SW 1271 (cell line): ENCODE measurements at places on chromosomes 5 and 9.
A peak's percentile ranks its signal among the peaks of the same experiment; 100 is the strongest.

DNA sequence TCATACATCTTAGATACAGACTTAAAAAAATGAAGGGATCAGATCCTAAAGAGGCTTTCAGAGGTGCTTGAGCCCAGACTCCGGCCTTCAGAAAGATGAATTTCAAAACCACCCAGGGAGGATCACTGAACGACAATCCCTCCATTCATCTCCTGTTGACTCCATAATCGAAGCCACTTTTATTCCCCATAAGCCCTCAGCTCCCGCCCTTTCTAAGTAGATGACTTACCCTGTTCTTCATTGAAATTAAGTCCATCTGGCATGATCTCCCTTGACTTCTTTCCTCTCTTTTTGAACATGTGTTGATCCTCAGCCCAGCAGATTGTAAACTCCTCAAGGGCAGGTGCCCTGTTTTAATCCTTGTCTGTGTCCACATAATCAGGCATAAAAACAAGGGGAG lies 50.8 kb upstream of the ASTN2 start:
- no peak for DNase-seq

DNA sequence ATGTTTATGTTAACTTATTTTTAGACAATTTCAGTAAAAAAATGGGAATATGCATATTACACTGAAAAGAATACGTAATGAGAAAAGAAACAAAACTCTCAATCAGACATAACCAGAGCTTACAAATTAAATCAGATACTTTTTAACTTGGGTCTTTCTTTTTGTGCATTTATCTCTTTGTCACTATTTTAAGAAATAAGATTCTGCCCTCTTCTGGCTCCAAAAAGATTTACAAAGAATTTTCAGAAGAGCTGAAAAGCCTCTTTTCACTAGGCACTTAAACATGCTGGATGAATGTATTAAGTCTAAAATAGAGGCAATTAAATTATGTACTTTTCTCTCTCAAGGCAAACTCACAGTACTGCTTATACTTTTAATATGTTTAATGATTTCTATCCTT lies 55.5 kb downstream of the CEP120 start:
- peak; percentile 21 for DNase-seq

GRCh38 chr9:121324316-121324715 lies 45.7 kb downstream of the STOM start:
- DNase-seq = no peak

- DNase-seq = no peak
Measured at GRCh38 chr5:75265731-75266130, 29.1 kb upstream of the ANKRD31 start.

DNA sequence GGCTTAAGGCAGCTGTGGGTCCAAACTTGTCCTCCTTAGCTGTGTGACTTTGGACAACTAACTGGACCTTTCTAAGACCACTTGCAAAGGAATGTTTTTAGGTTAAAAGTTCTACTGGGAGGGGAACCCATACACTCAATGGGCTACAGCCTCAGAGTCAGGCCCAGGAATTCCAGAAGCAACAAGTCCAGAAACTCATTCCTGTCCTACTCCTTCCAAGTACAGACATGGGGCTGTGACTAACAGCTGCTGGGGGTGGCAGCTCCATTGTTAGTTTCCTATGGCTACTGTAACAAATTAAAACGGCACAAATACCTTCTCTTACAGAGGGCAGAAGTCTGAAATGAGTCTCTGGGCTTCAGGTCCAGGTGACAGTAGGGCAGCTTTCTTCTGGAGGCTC lies 12.4 kb upstream of the AKNA start:
- no peak for DNase-seq

DNA sequence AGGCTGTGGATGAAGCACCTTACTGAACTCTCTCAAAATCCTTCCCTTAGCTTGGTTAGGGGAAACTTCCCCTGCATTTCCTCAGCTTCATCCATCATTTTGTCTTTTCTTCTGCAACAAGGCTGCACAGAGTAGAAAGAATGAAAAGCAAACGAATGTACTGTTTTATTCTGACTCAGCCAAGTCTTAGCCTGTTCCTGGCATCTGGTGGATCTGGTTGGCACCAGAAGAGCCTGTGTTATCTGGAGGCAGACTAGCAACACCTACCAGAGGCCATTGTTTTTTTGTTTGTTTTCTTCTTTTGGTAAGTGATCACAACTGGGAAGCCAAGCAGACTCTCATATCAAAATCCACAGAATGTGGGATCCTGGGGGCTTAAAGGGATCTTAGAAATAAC lies 200.7 kb downstream of the FANCC start:
- no peak for DNase-seq

- DNase-seq = no peak
Measured at GRCh38 chr5:159301466-159301865, 28.8 kb downstream of the IL12B start.

- no peak for DNase-seq
Measured at GRCh38 chr5:122473138-122473843, 161.3 kb downstream of the SNCAIP start.

DNA sequence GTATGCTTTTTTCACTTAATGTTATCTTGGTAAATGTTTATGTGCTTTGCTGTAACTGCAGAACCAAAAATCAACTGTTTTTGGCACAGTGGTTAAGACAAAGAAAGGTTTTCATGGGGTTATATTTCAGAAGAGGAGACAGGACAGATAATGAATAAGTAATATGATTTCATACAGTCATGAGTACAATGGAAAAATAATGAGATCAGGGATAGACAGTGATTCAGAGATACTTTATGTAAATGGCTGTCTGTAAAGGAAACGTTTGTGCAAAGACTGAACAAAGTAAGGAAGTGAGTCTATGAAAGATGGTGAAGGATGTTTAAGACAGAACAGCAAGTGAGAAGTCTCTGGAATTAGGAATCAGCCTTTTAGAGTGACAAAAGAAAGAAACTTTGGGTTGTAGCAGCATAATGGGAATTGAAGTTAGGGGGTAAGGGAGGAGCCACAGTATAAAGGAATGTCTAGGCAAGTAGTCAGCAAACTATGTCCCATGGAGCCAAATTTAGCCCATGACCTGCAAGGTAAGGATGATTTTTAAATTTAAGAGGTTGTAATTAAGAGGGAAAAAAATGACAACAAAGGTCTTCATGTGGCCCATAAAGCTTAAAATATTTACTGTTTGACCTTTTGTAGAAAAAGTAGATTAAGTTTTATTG lies 55.0 kb downstream of the TNPO1 start:
- DNase-seq = no peak

DNA sequence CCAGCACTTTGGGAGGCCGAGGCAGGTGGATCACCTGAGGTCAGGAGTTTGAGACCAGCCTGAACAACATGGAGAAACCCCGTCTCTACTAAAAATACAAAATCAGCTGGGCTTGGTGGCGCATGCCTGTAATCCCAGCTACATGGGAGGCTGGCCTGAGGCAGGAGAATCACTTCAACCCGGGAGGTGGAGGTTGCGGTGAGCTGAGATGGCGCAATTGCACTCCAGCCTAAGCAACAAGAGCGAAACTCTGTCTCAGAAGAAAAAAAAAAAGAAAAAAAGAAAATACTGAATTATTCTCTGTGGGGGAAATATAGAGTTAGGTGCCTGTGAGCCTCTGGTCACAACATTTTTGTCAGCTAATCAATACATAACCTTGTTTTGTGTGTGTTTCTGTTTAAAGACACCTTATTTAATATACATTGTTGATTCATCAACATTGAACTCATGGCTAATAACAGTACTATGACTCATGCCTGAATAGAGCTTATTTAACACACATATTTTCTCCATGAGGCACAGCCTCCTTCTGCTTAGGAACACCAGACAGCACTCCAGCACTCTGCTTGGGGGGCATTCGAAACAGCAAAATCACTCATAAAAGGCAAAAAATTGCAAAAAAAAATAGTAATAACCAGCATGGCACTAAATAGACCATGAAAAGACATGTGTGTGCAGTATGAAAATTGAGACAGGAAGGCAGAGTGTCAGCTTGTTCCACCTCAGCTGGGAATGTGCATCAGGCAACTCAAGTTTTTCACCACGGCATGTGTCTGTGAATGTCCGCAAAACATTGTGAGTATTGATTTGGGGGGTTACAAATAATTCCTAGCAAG lies at the start of gene IL31RA:
IL31RA (plus strand) TSS at position 519 of the 836 bp plus-strand sequence; CDS start at position 733, 214 bp downstream.
- peak; percentile 93 for DNase-seq

- DNase-seq = no peak
Measured at GRCh38 chr5:99543841-99544240, 615.0 kb upstream of the CHD1 start.

GRCh38 chr5:148376198-148376597 lies 7.6 kb upstream of the FBXO38 start:
- no peak for DNase-seq

DNA sequence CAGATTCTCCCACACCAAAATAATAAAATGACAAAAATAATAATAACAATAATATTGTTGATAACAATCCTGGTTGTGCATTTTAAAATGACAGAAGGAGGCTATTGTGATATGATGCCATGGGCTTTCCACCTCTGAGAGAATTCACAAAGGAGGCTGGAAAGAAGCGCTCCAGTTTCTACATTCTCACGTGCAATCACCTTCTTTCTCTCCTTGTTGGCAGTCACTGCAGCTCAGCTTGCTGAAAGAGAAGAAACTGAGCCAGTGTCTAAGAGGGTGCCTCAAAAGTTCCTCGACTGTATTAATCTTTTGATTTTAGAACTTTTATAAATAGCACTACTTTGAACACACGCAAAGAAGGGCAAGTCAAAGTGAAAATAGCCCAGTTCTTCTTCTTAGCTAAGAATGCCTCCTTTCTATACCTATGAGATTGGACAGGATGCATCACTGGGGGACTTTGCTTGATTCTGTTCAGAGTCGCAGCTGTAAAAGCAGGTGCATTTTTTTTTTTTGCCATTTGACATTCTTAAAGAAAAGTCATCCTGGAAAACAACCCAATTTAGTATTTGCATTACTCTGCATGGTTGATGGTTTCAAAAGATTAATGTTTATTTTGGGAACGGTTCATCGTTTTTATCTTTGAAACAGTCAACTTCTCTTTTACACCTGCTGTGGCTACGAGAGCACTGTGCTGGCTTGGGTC lies 12.4 kb upstream of the SUB1 start:
- no peak for DNase-seq

DNA sequence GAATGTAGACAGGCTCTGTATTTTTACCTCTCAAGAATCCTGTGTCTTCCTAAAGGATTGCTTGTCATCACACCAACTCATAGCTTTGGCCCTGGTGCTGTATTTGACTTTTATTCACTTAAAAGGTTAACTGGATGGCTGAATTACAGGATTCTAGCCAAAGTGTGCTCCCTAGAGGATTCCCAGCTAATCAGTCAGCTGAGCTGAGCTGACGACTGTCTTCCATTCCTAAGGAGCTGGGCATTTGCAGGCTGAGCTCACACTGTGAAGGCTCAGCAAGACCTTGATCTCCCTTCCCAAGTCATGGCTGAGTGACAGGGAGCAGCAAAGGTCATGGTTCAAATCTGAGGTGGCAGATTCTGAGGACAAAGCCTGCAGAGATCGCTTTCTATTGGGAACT lies 59.0 kb upstream of the PALM2AKAP2 start:
- DNase-seq = no peak

GRCh38 chr5:36251218-36251617 lies 9.5 kb upstream of the NADK2 start:
- no peak for DNase-seq

DNA sequence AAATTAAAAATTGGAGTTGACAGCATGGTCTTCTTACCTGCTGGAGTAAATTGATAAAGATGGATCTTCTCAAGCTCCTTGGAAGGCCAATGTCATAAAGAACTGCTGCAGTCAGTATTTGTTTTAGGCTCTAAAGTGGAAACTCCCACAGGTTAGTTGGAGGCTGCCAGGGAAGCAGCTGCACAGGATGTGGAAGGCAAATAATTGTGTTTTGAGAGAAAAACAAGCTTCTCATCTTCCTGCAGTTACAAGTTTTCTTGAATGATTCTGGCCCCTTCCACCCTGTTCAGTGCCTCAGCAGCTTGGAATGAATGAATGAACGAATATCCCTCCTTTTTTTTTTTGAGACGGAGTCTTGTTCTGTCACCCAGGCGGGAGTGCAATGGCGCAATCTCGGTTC lies 13.9 kb downstream of the MROH2B start:
- no peak for DNase-seq
